ENCODE measurements at places on chromosomes 5 and 9. TPM values are rescaled to one million over a fixed set of nuclear protein-coding genes. Genes with fewer than 3 reads are reported as not detected.
A peak's percentile ranks its signal among the peaks of the same experiment; 100 is the strongest.

DNA sequence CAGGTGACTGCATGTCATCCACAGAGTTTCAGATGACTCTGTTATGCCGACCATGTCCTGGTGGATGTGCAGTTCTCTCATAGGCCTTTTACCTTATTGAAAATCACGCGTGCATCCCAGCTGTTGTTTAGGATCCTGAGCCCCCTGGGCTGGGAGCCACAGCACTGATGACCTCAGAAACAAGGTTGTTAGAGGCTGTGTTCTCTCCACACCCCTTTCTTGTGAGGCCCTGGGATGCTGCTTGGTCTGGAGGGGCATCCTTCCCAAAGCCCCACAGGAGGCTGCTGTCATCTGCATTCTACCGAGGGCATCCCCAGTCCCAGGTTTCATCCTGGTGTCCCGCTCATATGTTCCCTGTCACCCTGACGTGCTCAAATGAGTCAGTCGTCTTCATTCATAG is 76.5 kb upstream of the IRX4 start:
- H3K4me3 ChIP-seq: no peak overlapping the region
- no peak for DNase-seq
- no peaks in the 10 kb centered on the region for H3K36me3 ChIP-seq
- no peak overlapping the region for H3K27ac ChIP-seq

DNA sequence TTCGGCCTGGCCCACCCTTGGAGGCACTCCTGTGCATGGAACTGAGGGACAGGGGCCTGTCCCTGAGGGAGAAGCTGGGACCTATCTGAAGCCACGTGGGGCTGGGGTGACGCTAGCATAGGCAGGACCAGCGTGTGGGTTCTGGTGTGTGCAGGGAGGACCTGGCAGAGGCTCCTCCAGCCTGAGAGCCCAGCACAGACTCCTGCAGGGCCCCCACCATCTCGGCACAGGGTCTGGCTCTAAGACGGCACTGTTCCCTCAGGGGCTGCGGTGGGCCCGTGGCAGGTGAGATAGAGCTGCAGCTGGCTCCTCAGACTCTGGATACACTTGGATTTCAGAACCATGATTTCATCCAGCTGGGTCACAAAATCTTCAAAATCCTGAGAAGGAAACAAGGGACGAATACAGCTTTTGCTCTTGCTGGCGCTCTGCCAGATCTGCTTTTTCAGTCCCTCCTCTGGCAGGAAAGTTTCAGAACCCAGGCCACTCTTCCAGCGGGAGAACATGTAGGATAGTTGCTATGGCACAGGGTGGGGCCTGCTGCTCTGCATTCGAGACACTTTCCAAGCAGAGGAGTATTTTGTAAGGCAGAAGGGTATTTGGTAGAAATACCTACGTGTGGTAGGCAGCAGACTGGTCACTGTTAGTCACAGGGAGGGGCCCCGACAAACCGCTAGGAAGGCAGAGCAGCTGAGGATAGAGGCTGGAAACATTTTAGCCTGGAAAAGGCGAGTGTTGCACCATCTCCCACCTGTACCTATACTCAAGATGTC is 74.7 kb downstream of the KIF24 start:
- peaks cover 23% of the 10 kb centered on the region for H3K36me3 ChIP-seq
- no peaks in the 10 kb centered on the region for H3K27me3 ChIP-seq
- no peak for DNase-seq
- peaks cover 3% of the 10 kb centered on the region for H3K4me1 ChIP-seq
- peak overlapping the region; percentile 74 for H3K27ac ChIP-seq

GRCh38 chr5:64166201-64166959 is 737 bp downstream of the RNF180 start:
- H3K36me3 ChIP-seq: no peaks in the 10 kb centered on the region
- DNase-seq: peak; percentile 58
- peak overlapping the region; percentile 89 for H3K27ac ChIP-seq
- no peaks in the 10 kb centered on the region for H3K4me1 ChIP-seq
- peak overlapping the region; percentile 73 for H3K4me3 ChIP-seq
- H3K27me3 ChIP-seq: peaks cover 3% of the 10 kb centered on the region

The C5orf58 gene
- total RNA-seq: not detected

The DEPDC1B gene
- 3.1 TPM for total RNA-seq

Measured in lung (tissue), 17 donors.